Suppressor macrophage (primary cell): ENCODE measurements at places on chromosomes 1 and 21.

- DNase-seq = no peak
Measured at GRCh38 chr21:36750576-36750959, 51.7 kb downstream of the SIM2 start.

- DNase-seq = no peak
Measured at GRCh38 chr21:34565238-34565637, 49.7 kb downstream of the RCAN1 start.

GRCh38 chr1:41236781-41237180 lies 5.3 kb downstream of the SCMH1 start:
- DNase-seq = no peak

DNA sequence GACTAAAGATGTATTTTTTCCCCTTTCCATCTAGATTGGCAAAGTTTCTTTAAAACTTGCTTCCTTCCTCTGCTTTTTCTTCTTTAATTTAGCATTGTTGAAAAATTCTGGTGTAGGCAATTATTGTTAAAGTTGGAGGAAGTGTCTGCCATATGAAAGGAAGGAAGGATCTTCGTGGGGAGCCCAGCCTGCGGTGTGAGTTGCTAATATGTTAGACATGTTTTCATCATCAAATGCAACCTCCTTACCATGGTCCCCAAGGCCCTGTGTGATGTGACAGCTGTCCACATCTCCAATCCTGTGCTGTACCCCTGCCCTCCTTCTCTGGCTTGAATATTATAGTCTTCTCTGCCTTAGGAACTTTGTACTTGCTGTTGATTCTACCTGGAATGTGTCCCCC lies 81.0 kb upstream of the ZBTB18 start:
- DNase-seq = no peak
